ENCODE measurements at places on chromosomes 5 and 9.

DNA sequence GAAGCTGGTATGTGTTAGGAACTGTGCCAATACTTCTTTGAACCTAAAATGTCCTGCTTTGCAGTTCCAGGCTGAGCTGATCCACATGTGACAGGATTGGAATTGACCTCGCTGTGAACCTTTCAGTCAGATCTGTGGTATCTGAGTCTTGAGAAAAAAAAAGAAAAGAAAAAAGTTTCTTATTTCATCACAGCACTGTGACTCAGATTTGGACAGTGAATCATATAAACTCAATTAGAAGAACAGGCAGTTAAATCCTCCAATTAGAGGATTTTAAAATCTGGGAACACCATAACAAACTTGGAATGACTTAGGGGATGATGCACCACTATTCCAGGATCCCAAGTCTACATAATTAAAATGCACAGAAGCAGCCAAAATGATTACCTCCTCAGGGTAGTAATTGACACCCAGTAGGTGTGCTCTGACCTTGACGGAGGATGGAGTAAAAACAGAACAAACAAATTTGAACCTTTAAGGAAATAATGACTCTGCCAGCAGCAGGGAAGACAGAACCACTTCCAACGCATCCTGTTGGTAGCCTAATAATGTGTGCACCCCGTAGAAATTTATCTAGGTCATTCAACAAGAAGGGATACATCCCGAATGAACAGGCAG lies 57.8 kb upstream of the RAI14 start:
- peak; percentile 97 for DNase-seq

GRCh38 chr9:99647604-99648003 lies 174.1 kb upstream of the NR4A3 start:
- no peak for DNase-seq

DNA sequence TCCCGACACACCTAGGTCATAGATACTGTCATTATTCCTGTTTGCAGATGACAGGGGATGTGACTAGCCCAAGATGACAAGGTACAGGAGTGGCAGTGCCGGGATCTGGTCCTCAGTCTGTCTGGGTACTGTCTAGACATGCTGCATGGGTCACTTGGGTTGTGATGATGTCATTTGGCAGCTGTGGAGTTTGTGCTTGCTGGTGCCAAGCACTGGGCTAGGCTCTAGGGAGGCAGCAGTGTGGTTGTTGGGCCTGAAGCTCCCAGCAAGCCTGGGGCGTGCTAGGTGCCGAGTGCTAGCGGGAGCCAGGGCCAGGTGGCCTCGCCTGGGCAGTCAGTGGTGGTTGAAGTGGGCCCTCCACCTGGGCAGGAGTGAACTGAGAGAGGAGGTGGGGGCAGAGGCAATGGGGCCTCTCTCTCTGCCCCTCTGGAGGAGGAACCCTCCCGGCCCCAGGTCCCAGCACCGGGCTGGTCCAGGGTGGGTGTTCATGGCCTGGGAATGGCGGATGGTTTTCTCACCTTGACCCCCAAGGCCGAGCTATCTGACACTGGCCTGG lies 8.8 kb upstream of the ASB6 start:
- DNase-seq, result no peak

DNA sequence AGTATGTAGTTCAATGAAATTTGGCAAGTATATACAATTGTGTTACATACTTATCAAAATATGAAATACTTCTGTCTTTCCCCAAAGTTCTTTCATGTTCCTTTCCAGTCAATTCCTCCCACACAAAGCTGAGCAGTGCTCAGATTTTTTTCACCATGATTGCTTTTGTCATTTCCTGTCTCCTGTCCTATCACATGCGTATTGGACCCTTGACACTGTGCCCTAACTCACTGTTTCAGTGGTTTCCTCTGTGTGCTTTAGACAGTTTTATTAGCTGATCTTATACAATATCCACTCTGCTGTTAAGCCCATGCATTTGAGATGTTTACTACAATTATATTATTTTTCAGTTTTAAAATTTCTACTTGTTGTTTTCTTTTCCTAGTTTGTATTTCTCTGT lies 463.6 kb upstream of the MEF2C start:
- no peak for DNase-seq

DNA sequence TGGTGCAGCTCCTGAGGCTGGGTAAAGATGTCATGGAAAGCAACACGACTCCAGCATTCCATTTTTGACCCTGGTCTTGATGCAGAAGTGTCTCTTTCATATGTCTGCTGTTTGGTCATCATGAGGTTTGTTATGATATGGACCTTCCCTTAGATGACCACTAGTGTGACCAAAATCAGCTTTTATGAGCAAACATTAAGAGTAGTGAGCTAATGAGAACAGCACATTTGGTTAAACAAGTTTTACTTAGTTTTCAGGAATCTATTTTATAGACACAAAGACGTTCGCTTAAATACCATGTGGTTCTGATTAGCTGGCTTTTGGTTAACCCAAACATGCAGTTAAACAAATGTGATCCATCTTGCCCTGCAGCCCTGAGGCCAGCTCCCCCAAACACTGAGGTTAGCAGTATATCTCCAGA lies 56.7 kb upstream of the ACTBL2 start:
- peak; percentile 91 for DNase-seq

DNA sequence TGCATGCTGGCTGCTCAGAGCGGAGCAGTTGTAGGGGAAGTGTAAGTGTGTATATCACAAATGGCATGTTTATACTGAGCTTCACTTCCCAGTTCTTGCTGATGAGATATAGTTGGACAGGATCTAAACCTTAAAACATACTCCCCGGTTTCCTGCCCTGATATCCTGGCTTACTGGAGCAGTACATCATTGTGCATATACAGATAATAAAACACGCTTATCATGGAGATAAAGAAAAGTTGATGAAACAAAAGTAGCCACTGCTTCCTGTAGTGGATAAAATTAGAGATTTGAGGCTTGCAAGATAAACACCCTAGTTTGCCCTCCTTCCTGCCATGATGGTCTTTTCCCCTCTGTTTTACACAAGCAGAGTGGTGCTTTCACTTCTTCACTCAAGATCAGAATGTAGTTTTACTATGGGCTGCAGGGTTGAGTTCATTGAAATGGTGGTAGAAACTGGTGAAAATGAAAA lies 15.0 kb downstream of the NPR3 start:
- DNase-seq, result no peak

DNA sequence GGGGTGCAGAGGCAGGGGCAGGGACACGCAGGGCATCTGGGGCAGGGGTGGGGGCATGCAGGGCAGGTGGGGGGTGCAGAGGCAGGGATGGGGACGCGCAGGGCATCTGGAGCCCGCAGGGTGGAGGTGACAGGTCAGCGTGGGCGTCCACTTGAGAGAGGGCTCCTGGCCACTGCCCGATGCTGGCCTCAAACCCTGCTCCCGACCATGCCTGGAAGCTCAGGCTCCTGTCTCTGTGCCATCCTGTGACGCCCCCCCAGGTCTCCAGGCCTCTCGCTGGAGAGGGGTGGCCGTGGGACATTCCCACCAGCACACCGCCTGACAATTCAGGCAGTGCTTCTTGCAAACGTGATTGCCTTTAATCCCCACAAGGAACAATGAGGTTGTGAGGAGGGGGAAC lies 33.0 kb downstream of the ZDHHC11B start:
- DNase-seq, result no peak

GRCh38 chr9:89376741-89377351 lies 58.5 kb downstream of the SECISBP2 start:
- no peak for DNase-seq

GRCh38 chr5:136276946-136277345 lies 84.0 kb upstream of the SMIM32 start:
- no peak for DNase-seq

DNA sequence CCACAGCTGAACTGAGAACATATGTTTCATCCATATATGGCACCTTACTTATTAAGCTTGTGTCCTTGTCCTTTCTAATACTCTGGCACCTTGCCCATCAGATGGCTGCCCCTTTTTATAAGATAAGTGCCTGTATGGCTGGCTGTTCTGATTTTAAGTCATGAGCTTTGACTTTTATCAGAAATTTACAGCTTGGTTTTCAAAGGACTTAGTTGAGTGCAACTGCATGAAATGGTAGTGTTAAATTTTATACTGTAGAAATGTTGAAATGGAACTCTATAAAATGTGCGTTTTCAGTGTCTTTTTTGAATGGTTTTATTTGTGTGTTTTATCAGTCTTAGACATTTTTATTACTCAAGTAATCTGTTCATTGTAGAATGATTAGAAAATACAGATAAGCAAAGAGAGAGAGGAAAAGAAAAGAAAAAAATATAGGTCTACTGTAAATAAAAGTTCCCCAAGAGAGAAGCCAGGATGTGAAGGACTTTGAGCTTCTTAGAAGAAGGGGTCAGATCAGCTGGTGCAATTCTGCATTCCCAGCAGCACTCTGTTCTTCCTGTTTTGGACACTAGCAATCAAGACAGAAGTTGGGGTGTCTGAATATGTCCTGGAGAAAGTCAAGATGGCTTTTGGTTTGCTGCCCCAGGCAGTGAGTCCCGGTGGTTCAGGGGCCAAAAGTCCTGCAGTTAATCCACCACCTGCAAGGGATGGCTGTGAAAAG lies 38.9 kb downstream of the ARHGAP26 start:
- no peak for DNase-seq

- DNase-seq, result no peak
Measured at GRCh38 chr9:87054999-87055686, 107.8 kb upstream of the GAS1 start.

GRCh38 chr9:118473521-118473920 lies 769.3 kb downstream of the TLR4 start:
- DNase-seq, result no peak

- peak; percentile 51 for DNase-seq
Measured at GRCh38 chr5:171483551-171484135, 64.2 kb downstream of the FGF18 start.

DNA sequence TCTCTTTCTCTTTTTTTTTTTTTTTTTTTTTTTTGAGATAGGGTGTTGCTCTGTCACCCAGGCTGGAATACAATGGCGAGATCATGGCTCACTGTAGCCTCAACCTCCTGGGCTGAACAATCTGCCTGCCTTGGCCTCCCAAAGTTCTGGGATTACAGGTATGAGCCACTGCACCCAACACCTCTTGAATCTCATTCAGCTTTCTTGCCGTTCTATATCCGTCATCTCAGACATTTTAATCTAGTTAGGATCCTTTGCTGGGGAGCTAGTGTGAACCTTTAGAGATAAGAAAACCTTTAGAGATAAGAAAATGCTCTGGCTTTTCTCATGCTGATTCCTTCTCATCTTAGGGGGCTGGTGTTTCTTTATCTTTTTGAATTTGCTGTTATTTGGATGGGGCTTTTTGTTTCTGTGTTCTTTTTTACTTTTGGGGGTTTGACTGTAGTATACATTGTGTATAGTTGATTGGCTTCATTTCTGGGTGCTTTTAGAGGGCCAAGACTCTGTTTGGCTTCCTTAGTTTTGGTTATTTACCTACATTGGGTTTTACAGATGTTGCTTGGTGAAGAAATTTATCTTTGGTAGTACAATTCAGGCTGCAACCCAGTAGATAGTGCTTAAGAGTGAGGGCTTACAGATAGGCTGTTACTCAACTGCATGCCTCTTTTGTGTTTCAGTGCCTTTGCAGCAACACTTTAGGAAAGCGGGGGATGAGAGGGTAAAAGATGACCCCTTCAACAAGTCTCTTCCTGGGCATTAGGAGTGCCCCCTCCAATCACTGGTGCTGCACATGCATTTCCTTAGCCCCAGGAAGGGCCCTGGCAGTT lies 41.9 kb upstream of the SLC36A1 start:
- no peak for DNase-seq

- DNase-seq, result no peak
Measured at GRCh38 chr9:109317311-109317978, 3.4 kb downstream of the EPB41L4B start.

DNA sequence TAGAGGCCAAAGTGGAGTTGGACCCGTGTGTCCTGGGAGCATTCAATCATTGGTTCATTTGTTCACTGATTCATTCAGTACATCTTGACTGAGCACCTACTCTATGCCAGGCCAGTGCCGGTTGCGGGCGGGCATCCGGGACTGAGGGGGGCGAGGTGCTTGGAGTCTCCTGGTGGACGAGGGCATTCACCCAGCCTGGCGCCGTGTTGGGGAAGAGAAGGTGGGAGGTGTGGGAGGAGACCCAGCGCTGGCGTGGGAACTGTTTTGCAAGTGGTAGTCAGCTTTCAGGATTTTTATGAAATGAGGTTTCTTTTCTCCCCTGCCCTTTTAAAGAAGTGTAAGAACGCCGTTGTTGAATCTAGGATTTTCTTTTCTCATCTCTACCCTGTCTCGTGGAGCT lies 37.2 kb downstream of the NCS1 start:
- DNase-seq, result no peak

GRCh38 chr5:148981353-148981752 lies 81.5 kb downstream of the SH3TC2 start:
- DNase-seq, result no peak

- no peak for DNase-seq
Measured at GRCh38 chr5:29672678-29673077, 1520.8 kb upstream of the CDH6 start.

- DNase-seq, result no peak
Measured at GRCh38 chr5:154284433-154284832, 93.9 kb downstream of the GALNT10 start.

GRCh38 chr5:104513121-104513602 lies 950.6 kb upstream of the NUDT12 start:
- DNase-seq, result peak; percentile 18

Data from EH (cell line).